Cerebellar cortex (tissue), 1 donor: ENCODE measurements at places on chromosomes 2 and 18.

GRCh38 chr2:233124421-233125080, 64.4 kb downstream of the INPP5D start:
- no peak for DNase-seq

DNA sequence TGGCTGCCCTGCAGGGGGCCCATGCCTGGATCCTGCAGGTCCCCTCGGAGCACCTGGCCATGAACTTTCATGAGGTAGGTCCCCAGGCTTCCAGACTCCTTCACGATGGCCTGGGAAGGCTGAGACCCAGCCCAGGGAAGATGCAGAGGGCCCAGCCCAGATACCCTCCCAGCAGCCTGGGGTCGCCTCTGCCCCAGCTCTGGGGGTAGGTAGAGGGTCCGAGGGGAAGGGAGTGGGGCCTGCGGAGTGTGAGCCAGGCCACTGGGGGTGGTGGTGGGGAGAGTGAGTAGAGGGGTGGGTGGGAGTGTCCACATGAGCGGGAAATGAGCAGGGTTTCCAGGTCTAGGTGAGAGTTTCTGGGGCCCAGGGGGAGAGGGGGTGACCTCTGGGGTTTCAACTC, 1.2 kb upstream of the CHRND start:
- DNase-seq: no peak

GRCh38 chr2:134320930-134321329, 67.1 kb downstream of the MGAT5 start:
- DNase-seq: no peak

- peak; percentile 94 for DNase-seq
These were observed 185.5 kb downstream of the C1D start for GRCh38 chr2:67877301-67877700.

DNA sequence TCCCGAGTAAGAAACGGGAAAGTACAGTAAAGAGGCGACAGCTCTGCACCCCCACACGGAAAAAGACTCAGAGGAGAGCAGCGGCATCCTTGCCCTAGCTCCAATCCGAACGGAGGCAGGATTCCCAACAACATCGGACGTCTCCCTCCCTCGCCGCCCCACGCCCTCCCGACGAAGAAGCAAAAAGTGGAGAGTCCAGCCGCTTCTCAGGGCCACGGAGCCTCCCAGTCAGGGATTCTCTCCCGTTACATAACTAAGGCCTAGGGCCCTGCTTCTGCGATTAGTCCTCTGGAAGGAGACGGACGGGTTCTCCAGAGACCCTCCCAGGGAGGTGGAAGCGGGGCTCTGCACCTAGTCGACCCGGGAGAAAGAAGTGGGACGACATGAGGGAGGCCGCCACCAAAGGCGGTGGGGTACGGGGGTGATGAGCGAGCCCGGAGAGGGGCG, 587 bp downstream of the SUMO1 start:
- DNase-seq: peak; percentile 36

- no peak for DNase-seq
These were observed 6.9 kb downstream of the GDF7 start for GRCh38 chr2:20673686-20674308.

DNA sequence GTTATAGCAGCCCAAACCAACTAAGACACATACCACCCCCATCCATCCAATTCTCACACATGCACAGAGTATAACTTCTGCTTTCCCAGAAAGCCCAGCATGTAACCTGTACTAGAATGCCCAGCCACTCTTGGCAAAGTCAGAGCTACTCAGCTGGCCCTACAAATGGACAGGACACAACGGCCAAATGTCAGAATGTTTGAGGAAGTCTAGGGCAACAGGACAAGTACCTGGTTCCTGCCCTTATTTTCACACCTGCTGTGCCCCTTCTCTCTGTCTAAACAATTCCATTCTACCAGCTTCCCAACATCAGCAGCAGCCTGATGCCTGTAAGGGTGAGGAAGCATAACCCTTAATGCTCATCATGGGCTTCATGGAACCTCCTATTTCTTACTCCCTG, 15.1 kb upstream of the BZW1 start:
- DNase-seq: no peak
